ENCODE measurements at places on chromosomes 4 and X. TPM values are rescaled to one million over a fixed set of nuclear protein-coding genes. Genes with fewer than 3 reads are reported as not detected.

The ADGRG4 gene
- total RNA-seq, result not detected

The COL4A6 gene
- not detected for total RNA-seq

DNA sequence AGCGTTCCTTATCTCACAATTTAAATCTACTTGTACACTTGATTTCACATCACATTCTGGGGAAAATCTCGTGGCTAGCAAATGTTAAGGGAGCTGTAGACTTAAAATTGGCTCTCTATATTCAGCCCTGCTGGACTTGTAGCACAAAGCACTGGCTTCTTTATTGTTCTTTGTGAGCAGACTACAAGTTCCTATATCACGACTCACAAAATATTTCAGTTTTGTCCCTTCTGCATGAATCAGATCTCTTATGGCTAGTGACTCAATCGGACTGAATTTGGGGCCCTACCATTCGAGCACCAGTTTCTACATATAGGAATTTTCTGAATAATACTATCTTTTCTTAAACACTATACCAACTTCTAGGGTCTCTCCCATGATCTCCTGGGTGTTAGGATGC is 390.1 kb downstream of the ADAM29 start:
- no peak for DNase-seq

The PRRG3 gene
- total RNA-seq, result not detected

The ODAPH gene
- total RNA-seq, result not detected

- no peak for DNase-seq
These were observed 63.4 kb downstream of the SCML2 start for GRCh38 chrX:18291006-18291545.

The MAGED4 gene
- total RNA-seq, result 0.95 TPM

DNA sequence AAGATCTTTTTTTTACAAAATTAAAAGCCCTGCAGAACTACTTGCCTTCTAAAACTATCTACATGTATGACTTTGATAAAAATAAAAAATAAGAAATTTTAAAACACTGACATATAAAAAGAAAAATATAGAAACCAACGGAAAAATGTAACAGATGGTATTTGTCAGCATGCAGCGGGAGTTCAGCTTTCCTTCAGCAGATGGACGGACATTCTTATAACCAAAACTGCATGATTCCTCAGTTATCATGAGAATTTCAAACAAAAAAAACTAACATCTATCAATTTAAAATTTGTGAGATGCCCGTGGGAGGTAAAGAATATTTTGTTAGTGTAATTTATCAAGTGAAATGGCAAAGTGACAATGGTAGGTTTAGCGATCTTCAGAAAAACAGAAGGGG is 23.2 kb downstream of the RWDD4 start:
- DNase-seq, result no peak

DNA sequence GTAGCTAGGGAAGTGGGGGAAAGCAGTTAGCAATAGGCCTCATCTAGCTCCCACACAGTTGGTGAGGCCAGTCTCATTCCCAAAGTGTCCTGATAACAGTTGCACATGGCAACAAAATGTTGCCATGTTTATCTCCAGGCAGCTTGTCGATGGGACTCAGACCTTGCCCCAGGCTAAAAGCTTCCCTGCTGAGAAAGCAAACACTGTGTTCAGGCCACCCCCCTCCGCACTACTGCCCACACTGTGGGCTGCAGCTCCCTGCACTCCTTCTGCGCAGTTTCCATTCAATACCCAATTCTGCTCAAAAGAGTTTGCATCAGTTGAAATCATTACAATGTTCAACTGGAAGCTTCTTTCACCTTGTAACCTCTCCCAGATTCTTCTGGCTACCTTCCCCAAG is 287.8 kb upstream of the GK2 start:
- DNase-seq, result no peak

DNA sequence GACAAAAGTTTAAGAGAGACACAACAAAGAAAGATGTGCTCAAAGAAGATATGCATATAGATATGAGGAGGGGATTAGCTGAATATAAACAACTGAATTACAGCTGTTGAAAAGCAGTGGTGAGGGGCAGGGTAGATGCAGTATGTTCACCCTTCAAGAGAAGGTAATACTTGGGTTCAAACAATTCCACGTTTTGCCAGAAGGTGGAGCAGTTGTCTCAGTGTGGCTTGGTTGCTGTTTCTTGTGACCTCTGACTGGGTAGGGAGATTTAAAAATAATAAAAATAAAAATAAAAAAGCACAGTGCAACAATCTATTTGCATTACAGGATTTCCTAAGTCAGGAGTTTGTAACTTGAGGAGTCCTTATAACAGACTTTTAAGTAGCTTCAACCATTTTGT is 23.3 kb downstream of the PHOX2B start:
- DNase-seq, result no peak

GRCh38 chr4:145788755-145789154 is 108.8 kb downstream of the C4orf51 start:
- DNase-seq, result no peak

GRCh38 chr4:183627979-183628588 is 30.9 kb downstream of the RWDD4 start:
- no peak for DNase-seq
